SK-N-MC (cell line): ENCODE measurements at places on chromosomes 6 and 20.
A peak's percentile ranks its signal among the peaks of the same experiment; 100 is the strongest.

DNA sequence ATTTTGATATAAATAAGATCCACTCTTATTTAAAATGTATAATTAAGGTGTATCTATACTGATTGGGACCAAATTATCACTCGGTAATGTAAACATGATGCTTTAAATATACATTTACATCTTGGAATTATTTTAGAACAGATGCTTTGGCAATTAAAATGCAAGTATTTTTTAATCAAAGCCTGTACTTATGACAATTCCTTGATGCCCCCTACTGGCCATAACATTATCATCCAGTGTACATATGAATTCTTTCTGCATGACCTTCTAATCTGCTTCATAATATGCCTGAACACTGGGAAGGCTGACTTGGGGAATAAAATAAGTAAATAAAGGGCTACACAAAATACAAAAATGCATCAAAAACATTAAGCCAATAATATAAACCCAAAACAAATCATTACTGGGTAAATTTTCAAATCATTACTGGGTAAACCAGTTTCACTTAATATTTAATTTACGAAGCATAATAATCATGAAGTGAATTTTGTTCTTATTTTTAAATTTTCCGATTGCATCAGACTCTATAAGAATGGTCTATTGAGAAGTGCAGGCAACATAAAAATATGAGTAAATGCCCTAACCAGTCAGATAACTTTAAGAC lies 65.1 kb downstream of the CGA start:
- DNase-seq: peak; percentile 47

DNA sequence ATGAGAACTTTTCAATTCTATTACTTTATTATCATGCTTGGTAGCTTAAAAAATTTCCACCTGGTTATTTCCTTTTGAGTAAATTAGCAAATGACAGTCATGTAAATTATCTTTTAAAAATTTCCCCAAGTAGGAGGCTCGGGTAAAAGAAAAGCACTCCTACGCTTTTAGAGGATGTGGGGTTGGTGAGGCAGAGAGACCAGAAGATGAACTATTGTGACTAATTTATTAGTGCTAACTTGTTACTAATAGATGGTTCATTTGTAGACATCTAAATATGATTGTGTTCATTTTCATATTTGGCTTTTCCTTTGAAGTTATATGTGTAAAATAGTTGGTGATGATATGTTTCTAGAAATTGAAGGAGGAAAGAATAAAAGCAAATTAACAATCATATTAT lies 27.0 kb downstream of the ZNF292 start:
- DNase-seq: no peak

GRCh38 chr6:53889365-53889764 lies 94.6 kb downstream of the LRRC1 start:
- no peak for DNase-seq

- peak; percentile 20 for DNase-seq
These were observed 179.6 kb upstream of the PTCHD4 start for GRCh38 chr6:48290595-48290994.

GRCh38 chr20:34066476-34067090 lies 45.5 kb downstream of the EIF2S2 start:
- DNase-seq: peak; percentile 72

- DNase-seq: no peak
These were observed 39.5 kb downstream of the PKIB start for GRCh38 chr6:122649701-122650100.

- DNase-seq: no peak
These were observed 837.1 kb downstream of the EPHA7 start for GRCh38 chr6:92582211-92582610.

DNA sequence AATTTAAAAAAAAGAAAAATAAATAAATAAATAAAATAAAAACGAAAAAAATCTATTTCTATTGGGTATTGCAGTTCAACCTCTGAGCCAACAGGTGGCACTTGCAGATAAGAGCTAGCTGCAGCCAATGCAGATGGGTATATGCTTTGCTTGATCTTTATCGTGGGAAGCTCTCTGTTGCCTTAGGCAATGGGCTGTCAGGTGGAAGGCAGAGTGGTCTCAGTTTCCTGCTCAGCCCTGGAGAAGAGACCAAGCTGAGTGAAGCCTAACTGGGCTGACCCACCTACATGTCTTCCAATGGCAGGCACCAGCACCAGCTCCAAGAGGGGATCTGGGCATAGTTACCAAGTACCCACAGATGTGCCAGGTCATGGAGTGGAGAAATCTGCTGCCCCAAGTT lies 95.0 kb downstream of the AK9 start:
- DNase-seq: peak; percentile 3

DNA sequence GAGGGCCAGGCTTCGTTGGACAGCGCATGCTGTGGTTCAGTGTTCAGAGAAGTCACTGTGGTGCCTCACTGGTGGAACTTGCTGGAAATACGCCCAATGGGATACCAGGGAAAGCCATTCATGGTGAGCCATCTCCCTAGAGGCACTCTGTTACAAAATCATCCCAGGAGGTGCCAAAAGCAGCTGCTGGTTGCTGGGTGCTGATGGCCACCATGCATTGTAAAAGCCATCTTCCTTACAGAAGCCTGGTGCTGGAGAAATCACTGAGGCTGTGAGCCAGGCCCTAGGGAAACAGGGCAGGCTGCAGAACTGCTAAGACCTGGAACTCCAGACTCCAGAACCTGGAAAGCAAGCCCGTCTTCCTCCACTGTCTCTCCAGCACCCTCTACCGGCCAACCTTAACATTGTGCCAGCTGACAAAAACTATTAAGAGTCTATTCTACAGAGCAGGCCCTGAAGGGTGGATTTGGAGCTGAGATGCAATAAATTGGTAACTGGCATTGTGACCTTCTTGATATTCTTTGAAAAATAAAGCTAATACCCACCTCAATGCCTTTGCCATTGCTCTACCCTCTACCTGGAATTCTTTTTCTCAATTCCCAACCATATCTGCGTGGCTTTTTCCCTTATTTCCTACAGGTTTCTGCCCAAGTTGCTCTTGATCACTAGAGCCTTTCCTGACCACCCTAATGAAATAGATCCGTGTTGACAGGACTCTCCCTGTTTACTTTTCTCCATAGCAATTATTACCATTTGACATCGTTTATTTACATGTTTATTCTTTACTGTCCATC lies 18.5 kb downstream of the SNRPB start:
- peak; percentile 45 for DNase-seq

DNA sequence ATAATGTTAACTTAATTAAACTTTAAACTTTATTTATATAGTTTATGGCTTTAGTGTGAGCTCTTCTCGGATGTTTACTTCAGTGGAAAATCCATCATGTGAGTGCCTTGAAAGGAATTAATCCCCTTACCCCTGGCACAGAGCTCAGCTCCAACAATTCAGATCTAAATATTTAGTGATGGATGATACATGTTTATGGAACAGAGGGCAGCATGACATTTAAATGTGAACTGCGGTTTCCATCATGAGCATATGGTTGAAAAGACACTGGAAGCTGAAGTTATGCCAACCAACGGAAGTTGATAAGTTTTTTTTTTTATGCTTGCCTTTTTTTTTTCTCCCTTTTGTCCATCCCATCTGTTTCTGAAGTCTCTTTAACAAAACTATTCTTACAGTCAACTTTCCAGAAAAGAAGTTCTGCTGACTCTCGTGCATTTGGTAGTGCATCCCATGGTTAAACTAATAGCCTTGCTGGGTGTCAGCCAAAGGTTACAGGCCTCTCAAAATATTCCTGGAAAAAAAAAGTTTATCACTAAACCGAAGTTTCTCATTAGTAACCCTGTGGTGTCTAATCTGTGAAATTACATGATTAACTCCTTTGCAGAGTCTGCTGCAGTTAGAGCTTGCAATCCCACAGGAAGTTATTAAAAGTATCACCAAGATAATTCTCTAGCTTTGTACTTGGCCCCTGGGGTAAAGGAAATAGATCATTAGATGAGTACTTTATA lies 243.9 kb upstream of the TCF21 start:
- DNase-seq: peak; percentile 51

DNA sequence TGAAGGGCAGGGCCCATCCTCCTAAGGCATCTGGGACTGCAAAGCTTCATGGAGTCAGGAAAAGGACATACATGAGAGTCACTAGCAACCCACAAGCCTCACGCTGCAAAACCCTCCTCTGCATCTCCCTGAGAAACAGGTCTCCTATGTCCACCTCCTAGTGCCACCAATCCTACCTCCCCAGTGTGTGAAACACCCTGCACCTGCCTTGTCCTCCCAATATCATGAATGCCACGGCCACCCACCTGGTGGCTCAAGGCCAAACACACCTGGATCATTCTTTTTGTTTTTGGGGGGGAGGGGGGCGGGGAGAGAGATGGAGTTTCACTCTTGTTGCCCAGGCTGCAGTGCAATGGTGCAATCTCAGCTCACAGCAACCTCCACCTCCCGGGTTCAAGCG lies 90.5 kb downstream of the ZMYND8 start:
- no peak for DNase-seq

DNA sequence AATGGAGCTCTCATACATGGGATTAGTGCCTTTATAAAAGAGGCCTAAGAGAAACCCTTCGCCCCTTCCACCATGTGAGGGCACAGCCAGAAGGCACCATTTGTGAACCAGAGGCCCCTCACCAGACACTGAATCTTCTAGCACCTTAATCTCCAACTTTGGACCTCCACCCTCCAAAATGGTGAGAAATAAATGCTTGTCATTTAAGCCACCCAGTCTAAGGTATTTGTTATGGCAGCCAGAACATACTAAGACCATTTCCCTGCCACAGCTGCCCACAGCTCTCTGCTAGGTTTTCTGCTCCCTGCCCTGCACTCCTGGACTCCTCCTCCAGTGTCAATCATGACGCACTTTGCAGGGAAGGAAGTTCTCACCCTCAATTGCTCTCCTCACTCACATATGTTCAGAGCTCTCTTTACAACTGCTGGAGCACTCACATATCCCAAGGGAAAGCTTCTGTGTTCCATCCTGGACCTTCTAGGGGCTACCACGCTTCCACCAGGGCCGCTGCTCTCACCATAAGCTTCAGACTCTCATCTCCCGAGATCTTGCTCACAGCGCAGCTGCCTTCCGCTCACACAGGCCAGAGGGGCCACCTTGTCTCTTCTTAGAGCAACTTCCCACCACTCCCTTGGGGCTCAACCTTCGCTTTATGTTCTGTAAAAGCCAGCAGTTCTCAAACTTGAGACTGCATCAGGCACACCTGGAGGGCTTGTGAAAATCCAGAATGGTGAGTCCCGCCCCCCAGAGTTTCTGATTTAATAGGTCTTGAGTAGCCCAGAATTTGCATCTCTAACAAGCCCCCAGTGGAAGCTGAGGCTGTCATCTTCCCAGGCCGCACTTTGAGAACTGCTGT lies 1.6 kb upstream of the LY86 start:
- DNase-seq: no peak

DNA sequence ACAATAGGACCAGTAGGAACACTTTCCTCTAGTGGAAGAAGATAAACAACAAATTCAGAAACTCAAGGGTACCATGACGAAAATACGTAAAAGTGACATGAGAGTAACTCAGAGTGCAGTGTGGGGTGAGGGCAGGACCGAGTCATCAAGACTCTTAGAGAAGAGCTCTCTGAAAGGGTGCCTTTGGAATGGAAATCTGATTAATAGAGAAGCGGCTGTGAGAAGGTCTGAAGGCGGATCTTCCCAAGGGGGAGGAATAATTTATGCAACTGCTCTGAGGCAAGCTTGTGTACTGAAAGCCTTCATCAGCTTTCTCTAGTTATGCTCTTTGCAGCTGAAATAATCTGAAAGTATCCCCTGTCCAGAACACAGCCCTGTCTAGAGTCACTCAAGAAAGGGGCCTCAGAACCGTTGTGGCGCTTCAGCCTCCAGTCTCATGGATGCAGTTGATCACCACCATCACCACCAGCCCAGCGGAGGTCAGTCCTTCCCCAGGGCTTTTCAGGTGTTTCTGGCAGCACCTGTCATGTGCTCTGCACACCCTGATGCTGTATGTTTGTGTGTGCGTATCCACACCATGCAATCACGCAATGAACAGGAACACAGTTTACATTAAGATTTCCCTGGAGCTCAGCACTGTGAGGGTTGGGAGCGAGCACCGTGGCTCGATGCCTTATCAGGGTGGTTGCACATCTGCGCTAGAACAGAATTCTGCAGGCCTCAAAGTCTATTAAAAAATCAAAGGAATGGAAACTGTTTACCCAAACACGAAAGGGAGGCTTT lies 396.5 kb downstream of the SMOC2 start:
- no peak for DNase-seq

DNA sequence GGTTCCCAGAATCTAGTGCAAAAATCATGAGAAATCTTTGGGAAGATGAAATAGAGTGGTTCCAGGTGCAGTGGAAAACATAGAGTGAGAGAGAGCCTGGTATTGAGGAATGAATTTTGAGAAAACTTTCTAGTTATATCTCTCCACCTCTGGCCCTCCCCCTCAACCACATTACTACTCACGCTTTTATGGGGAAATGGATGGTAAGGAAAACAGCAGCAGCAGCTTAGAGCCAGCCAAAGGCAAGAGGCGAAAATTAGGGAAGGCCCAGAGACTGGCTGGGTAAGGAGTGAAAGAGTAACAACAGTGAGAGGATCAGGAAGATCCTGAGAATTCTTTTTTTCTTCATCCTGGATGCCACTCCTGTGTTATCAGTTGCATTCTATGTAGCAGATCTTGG lies 187.9 kb upstream of the ECI2 start:
- DNase-seq: no peak

- DNase-seq: no peak
These were observed 211.5 kb downstream of the TMEM200A start for GRCh38 chr6:130577178-130577919.

GRCh38 chr20:35979544-35979943 lies 11.2 kb downstream of the CNBD2 start:
- no peak for DNase-seq
